GM12864 (cell line): ENCODE measurements at places on chromosomes 1 and 21.

DNA sequence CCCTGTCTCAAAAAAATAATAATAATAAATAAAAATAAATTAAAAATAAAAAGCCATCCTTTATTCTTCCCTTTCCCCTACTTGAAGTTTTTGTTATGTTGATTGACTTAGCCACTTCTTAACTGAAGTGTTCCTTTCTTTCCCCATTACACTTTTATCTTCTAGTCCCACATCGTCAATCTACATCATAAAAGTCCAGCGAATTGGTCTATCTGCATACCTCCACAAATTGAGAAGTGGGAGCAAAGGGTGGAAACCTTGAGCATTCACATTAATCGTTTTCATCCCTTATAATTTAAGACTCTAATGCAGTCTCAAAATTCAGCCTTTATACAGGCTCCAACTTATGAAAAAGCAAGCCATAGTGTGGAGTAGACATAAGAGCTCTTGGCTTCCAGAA is 6.5 kb upstream of the ZYG11A start:
- DNase-seq: no peak

DNA sequence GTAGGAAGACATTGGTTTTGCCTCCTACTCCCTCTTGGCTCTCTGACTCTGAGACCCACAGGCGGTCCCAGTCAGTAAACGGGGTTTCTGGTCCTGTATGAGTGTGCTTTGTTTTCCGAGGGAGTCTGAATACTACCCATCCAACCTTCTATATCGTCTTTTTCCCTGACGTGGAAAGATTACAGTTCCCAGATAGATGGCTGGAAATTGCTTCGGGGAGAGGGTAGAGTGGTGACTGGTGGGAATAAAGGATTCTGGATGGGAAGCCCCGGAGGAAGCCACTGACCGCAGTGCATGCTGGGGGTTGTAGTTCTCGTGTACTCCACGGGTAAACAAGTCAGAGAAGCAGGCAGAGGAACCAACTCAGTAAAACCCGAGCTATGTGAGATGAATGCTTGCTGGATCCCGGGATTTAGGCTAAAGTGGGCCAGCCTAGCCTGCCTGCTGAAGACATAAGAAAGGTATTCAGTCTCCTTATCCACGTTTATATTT is 66.2 kb upstream of the IRF2BP2 start:
- no peak for DNase-seq

DNA sequence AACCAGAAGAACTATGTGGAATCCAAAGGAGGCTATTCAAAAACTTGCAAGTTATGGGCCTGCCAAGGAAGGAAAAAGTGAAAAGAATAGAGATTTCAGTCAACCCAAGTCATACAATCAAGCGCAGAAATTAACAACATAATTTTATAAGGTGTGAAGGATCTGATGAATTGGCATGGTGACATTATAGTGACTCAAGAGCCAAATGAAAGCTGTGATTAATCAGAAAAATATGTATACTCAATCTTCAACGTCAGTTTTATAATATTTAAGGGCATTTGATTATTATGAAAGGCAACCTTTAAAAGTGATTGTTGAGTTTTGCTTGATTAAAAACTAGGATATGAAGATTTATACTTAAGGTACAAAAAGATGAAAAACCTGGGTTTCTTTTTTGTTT is 37.8 kb upstream of the THEM4 start:
- DNase-seq: no peak

- DNase-seq: no peak
Measured at GRCh38 chr1:16983649-16984048, 3.2 kb upstream of the MFAP2 start.

GRCh38 chr1:47587891-47588582 is 150.2 kb downstream of the FOXD2 start:
- no peak for DNase-seq
